ENCODE measurements at places on chromosomes 3 and 15.

DNA sequence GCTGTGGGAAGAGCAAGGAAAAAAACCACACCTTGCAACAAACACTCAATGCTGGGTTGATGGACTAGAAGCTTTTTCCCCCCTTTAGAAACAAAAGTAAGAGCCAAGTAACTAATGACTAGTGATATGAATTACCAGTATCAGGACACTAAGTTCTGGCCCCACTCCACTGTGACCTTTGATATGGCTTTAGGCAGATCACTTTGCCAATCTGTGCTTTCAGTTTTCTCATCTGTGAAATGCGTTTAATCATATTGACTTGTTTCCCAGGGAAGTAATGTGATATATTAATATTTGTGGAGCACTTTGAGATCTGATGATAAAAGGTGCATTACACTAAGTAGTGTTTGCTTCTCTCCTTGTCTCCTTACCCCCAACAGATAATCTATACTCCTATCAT is 319.3 kb upstream of the SATB1 start:
- DNase-seq = no peak

GRCh38 chr15:44675911-44676310 is 12.4 kb upstream of the SPG11 start:
- DNase-seq = no peak

DNA sequence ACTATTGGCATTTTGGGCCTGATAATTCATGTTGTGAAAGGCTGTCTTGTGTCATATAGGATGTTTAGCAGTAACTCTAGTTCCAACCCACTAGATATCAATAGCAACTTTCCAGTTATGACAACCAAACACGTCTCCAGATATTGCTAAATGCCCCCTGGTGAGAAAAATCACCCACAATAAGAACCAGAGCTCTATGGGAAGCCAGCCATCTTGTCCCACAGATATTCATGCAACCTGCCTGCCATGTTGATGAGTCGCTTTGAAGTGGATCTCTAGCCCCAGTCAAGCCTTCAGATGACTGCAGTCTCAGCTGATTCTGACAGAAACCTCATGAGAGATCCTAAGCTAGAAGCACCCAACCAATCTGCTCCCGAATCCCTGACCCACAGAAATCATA is 5.6 kb upstream of the TNIK start:
- no peak for DNase-seq

DNA sequence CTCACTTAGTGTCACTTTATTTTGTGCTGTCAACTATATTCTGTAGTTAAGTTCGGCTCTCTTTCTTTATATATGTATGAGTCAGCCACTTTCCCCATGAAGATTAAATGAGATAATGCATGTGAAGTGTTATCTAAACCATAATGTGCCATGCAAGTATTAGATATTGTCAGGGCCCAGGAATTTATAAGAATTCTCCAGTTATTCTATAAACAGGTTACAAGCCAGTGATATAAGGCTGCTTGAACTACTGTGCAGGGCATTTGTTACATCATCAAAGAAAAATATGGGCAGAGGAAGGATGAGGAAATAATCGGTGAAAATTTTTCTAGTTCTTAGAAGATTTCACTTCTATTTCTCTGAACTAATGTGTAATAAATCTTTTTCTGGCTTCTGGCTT is 1049.0 kb upstream of the NR2F2 start:
- DNase-seq = no peak

DNA sequence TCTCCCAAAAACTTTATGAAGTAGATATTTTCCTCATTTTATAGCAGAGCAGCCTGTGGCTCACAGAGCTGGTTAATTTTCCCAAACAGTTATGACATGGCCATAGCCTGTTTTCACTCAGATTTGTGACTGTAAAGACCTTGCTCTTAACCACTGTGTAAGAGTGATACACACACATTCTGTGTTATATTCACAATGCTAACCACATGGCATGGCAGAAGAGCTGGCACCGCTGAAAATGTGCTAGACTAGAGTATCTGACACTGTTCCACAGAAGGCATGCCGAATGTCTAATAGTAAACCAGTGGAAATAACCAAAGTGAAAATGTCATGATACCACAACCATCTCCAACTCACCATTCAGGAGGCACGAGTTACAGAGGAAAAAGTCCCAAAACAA is 71.8 kb downstream of the PEX5L start:
- no peak for DNase-seq

DNA sequence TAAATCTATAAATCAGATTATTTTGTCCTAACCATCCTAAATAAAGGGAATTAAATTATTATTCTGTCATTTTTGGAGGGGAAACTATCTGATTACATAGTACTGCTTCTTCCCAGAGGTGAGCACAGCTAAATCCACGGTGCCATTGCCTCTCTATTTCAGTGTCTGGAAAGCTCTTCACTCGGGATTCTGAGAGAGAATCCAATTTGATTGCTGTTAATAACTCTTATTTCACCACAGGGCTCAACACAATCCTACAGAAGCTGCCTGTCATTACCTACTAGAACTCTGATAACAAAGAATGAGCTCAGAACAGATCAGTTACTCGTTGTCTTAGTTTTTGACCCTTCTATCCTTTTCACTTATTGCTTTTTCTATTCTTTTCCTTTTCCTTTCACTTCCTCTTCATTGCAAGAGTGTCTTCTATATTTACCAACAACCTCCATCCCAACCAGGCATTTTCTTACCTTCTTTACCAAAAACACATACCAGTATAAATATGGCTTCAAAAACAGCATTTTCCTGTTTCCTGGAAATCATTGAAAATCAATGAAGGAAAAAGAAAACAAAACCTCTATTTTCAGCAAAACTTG is 30.4 kb downstream of the OXNAD1 start:
- no peak for DNase-seq

- DNase-seq = no peak
These were observed 423.0 kb upstream of the THBS1 start for GRCh38 chr15:39157882-39158281.

- DNase-seq = no peak
These were observed 75.8 kb downstream of the RSRC1 start for GRCh38 chr3:158185711-158186110.

DNA sequence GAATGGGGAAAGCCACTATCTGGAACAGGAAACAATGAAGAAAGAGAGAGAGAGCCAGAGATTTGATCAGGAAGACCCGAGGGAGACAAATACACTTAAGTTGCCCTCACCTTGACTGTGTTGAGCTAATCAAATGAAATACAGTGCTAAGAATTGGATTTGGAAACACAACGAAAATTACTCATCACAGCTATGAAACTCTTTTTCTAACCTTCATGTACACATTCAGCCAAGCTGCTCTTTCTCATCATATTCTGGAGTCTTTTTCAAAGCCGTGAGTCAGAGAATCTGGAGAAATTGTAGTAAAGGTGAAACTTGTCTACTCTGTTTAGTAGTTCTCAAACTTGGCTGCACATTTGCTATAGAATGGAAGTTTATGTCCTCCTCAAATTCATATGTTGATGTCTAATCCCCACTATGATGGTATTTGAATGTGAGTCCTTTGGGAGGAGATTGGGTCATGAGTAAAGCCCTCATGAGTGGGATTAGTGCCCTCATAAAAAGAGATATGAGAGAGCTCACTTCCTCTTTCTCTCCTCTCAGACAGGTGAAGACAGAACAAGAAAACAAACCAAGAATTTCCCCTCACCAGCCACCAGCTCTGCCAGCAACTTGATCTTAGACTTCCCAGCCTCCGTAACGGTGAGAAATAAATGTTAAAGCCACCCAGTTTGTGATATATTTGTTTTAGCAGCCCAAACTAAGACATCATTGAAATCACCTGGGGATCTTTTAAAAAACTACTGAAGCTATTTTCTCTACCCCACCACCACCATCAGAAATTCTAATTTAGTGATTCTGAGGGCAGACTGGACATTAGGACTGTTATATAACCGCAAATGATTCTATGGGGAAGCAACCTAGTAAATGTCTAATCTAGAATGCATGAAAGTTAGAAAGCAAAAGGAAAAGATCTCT is 143.6 kb upstream of the GRM7 start:
- DNase-seq = peak; percentile 31

- DNase-seq = no peak
These were observed 28.7 kb downstream of the WWTR1 start for GRCh38 chr3:149628957-149629670.

GRCh38 chr3:48090166-48090939 is 74.1 kb upstream of the MAP4 start:
- DNase-seq = no peak

GRCh38 chr3:186847437-186847836 is 4.9 kb downstream of the ADIPOQ start:
- no peak for DNase-seq

DNA sequence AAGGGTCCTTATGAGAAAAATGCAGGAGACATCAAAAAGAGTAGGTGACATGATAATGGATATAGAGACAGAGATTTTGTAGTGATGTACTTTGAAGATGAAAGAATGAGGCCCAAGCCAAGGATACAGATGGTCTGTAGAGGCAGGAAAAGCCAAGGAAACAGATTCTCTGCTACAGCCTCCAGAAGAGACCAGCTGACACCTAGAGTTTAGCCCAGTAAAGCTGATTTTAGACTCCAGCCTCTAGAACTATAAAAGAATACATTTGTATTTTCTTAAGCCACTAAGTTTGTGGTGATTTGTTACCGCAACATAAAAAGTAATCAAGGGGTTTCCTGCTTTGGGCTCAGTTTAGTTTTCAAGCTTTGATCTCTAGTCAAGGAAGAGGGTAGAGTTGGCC is 64.8 kb downstream of the STRIT1 start:
- DNase-seq = no peak

GRCh38 chr3:183281126-183281797 is 28.2 kb downstream of the B3GNT5 start:
- DNase-seq = no peak

GRCh38 chr3:63934041-63934866 is 22.1 kb upstream of the SCAANT1 start:
- DNase-seq = no peak

DNA sequence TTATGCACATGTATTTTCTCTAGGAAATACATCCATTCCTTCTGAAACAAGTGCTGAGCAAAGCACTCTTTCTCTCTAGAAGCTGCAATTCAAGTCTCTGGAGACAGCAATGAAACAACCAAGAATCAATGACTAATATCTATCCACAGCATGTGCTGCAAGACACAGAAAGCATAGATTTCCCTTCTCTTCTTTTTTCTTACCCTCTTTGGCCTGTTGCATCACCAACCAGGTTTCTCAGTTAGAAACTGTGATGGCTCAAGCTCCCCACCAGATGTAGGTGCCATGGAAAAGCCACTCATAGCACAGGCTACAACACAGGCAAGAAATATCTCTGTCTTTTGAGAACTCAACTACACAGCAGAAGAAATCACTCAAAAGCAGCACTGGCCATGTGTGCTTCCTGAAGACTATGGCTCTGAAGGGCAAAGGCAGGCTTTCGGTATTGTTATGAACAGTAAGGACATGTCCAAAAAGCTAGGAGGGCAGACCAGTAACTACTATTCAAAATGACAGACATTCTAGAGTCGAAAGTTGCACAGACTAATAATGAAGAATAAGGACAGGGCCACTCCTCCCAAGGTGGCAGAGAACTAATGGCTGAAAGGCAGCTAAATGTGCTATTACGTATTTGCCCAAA is 15.5 kb downstream of the ZDHHC3 start:
- no peak for DNase-seq

DNA sequence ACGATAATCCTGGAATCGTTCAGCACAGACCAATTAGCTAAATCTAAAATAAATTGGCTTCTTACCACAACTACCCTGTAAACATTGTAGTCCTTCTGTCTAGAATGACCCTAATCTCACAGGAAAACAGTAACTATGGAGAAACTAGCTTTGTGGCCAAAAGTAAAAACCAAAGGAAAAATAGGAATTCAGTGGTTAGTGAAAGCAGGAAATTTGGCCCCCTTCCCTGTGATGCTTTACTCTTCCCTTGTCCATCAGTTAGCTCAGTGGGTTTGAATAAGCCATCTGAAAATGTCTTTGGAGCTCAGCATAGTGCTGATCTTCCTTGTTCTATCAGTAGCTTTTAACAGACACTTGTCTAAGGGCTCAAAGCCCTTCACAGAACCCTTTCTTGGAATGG is 1.6 kb downstream of the NMD3 start:
- DNase-seq = no peak

- DNase-seq = no peak
These were observed 7.2 kb upstream of the TIMP4 start for GRCh38 chr3:12165909-12166308.

All from GM13976 (cell line).